ENCODE measurements at places on chromosomes 7 and 10.
A peak's percentile ranks its signal among the peaks of the same experiment; 100 is the strongest.

- no peak for ATAC-seq
These were observed 951.6 kb downstream of the ANKRD7 start for GRCh38 chr7:119175911-119176627.

DNA sequence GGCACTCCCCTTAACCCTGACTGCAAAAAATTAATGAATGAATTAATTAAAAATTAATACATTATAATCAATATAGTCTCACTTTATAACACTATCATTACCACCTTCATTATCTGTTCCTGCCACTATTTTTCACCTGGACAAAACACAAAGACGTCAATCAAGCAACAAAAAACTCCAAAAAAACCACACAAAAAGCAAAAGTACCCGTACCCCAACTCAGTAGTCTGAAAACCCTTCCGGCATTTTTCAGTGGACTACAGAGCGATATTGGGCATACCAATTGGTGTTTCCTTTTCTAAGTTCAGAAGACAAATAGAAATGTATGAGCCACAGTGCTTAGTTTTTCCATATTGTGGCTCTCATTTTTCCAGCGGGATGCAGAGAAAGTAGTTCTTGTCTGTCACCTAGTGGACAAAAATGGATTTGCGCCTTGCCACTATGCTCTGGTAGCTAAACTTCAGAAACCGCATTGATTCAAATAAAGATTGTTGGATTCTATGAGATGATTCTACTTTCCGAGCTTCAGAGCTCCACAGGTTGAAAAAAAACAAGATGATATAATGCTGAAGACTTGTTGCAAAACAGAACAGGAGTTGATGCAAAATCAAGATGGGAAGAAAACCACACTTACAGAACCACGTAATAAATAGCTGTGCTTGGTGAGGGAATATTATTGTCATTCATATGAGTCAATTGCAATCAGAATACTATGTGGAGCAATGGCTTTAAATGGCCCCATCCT is 50.6 kb upstream of the ITGB1 start:
- ATAC-seq, result peak; percentile 63

DNA sequence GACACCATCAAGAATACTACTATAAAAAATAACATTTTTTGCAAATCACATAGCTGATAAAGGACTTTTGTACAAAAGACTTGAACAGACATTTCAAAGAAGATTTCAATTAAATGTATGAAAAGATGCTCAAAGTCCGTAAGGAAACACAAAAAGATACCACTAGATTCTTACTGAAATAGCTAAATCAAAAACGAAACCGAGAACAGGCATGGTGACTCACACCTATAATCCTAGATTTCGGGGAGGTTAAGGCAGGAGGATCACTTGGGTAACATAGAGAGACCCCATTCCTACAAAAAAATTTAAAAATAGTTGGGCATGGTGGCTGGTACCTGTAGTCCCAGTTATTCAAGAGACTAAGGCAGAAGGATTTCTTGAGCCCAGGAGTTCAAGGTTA is 520.2 kb upstream of the GRM3 start:
- no peak for ATAC-seq

DNA sequence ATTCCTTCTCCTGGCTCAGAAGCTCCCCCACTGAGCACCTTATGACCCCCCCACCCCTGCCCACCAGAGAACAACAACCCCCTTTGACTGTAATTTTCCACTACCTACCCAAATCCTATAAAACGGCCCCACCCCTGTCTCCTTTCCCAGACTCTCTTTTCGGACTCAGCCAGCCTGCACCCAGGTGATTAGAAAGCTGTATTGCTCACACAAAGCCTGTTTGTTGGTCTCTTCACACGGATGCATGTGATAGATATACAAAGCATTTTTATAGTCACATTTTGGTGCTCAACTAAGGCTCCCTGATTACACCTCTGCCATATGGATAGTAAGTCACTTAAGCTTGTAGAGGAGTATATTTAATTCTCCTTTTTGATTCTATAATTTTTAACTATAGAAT is 985.8 kb downstream of the REEP3 start:
- no peak for ATAC-seq

- ATAC-seq, result no peak
These were observed 58.6 kb downstream of the ZMIZ1 start for GRCh38 chr10:79127151-79127961.
